Stimulated activated CD8-positive, alpha-beta memory T cell treated with anti-CD3 and anti-CD28 coated beads, Interleukin-7, amount 100 ng/mL, for 1 hour (primary cell): ENCODE measurements at places on chromosomes 4 and X.

- no peak for DNase-seq
Observed at GRCh38 chr4:128299848-128300247, 12.2 kb upstream of the PGRMC2 start.

DNA sequence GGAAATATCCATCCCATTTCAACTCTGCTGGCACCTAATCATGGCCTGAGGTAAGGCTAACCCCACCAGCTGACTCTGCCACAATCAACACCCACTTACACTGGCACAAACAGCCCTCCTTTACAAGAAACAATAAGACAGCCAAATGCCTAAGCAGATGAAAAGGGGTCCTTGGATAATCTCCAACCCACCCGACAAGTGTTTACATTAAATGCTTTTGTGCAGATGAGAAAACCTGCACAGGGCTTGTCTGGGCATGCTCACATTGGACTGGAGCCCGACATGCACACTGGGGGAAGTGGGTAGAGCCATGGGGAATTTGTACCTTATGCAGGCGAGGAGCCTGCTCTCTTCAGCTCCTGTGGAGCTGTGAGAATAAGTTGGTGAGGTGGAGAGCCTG, 138.9 kb upstream of the ITM2A start:
- DNase-seq: no peak

DNA sequence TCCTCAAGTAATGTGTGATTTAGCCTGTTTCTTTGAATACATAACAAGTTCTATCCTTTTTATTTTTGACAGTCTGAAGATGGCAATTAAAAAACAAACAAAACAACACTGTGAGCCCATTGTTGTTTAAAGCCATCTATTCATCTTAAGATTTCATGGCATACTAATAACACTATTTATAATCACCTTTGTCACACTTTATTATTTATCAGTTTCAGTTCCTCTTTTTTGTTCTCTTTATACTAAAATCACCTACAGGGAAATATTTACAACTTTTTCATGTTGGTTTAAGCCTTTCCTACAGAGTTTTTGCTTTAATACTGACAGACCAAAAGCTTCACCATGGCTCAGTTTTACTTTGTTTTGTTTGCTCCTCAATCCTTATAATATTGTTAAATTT, 247.4 kb upstream of the CTSO start:
- no peak for DNase-seq

DNA sequence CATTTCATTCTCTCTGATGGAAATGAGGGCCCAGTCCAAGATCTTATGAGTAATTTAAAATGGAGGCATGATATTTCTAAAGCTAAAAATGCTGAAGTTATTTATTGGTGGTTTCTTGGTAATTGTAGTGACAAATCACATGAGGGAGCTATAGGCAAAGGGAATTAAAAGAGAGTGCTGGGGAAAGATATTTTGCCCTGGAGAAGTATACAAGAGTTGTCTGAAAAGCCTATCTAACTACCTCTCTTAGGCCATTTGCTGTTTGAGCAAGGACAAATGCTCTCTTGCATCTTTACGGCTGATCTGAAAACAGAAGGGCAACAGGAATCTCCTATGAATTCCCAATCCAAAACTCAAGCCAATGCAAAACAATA, 89.4 kb downstream of the FMR1NB start:
- no peak for DNase-seq

DNA sequence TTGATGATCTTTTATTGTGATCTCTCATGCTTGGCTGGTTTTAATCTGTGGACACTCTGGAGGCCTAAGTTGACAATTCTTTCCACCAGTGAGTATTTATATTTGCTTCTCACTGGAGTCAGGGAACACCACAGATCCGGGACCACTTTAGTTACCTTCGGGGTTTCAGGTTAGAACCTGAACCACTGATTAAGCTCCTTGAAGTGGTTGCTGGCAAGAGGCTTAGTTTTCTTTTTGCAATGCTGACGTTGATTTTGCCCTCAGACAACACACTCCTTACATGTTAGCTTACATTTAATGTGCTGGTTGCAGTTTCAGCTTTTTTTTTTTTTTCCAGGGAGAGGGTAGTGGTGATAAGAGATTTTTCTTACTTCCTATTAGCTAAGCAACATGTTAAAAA, 10.5 kb upstream of the ZNF330 start:
- no peak for DNase-seq

- no peak for DNase-seq
Observed at GRCh38 chr4:29653221-29653620, 1066.9 kb upstream of the PCDH7 start.

DNA sequence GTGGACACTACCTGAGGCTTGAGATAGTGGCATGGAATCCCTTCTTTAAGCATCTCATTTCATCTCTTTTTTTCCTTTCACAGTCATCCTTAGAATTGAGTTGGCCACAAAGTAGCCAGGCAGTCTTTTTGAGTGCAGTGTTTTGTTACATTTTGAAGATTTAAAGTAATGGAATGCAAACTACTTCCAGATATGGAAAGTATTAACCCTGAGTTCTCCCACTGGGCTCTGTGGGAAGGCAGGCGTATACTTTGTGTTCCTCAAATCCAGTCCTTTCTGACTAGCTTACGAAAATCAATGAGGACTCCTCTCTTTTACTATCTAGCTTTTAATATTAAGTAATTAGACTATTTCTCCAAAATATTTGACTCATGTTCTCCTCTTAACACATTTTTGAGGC, 29.9 kb downstream of the PCDH10 start:
- DNase-seq: no peak

DNA sequence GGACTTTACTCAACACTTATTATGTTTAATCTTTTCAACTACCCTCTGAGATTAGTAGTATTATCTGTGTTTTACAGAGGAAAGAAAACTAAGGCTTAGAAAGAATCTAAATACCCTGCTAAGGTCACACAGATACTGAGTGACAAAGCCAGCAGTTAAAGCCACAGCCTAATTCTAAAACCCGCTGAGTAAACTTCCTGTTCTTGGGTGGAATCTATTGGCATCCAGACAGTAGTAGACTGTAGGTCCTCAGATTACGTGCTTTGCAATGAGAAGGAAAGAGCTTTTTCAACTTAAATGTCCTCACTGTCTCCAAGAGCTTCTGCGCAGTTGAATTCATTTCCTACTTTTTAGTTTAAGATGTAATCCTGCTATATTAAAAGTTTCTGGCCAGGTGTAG, 126.0 kb downstream of the TENM3 start:
- no peak for DNase-seq

DNA sequence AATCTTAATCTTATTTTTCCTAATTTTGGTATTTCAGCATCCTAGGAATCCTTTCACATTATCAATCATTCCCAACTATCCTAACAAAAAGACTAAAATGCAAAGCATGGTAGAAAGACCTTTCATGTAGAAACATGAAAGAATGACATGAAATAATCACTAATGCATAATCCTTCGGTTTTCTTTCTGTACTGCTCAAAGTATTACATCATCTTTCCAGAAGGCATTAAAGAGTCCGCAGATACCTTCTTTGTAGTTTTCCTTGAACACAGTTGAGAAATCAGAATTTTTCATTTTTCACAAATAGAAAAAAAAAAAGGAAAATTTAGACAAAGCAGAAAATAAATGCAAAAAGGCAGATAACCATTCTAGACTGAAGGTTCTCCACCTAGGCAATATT, 11.5 kb downstream of the RCHY1 start:
- DNase-seq: no peak

- no peak for DNase-seq
Observed at GRCh38 chrX:115350711-115351381, 61.3 kb downstream of the LUZP4 start.

GRCh38 chrX:81120936-81121371, 80.8 kb downstream of the HMGN5 start:
- DNase-seq: no peak
